Amygdala (tissue), 56 donors: ENCODE measurements at places on chromosomes 4 and X.
A peak's percentile ranks its signal among the peaks of the same experiment; 100 is the strongest.

GRCh38 chrX:28188526-28188925, 207.3 kb upstream of the DCAF8L1 start:
- no peak for DNase-seq

- no peak for DNase-seq
These were observed 929 bp downstream of the ESX1 start for GRCh38 chrX:104253567-104254441.

DNA sequence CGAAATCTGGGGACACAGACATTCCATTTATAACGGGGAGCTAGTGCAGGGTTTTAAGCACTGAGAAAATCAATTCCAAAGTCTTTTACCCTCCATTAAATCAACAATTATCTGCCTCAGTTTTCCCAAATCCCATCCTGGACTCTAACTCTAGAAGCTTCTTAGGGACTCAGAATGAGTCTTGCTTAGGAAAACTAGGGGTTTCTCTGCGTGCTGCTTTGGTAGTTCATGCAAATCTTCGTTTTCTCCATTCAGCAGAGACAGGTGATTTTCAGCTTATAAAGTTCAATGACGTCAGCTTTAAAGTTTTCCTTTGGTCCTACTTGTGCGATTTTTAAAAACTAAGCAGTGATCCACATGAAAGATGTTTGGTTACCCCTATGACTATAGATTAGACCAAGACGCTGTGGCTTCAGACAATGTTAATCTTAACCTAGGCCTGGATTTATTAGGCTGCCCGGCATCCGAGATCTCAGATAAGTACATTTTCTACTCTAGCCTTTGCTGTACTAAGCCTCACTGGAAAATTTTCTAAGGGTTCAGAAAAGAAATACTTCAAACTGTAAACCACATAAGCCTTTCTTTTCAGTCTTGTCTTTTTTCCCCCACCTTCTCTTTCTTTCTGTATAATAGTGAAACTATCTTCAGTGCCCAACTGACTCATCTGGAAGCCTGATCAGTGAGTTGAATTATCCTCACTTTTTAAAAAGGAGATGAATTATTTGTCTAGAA, 121.4 kb upstream of the GATB start:
- DNase-seq = no peak

DNA sequence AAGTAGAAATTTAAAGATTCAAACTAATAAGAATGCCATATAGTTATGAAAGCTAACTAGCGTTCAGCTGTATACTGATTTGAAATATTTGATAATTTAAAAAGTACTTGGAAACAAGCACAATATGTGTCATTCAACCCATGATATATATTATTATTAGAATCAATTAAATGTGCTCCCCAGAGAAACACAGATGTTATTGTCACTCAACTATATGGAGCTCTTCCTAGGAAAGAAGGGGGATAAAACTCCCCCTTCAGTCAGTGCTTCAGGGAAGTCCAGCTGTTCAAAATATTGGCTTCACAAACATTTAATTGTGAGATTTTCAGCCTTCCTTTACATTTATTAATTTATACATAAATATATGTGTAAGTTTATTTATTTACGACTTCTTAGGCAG, 135.9 kb downstream of the SLC4A4 start:
- no peak for DNase-seq

DNA sequence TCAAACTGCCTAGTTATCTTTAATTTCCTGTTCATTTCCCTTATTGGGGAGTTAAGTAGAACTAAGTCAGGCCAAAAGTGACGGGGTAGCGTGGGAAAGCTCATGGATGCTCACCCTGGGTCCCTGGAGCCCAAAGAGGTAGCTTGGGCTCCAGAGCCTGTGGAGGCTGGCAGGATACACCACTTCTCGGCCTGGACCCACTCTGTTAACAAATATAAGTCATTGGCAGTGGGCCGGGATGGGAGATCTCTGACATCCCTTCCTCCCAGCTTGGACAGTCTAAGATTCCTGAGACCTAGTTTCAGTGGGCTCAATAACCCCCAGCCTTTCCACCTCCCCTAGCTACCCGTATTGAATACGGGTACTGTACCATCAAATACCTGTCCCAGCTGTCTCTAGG, 106.1 kb downstream of the EFNB1 start:
- DNase-seq = no peak

DNA sequence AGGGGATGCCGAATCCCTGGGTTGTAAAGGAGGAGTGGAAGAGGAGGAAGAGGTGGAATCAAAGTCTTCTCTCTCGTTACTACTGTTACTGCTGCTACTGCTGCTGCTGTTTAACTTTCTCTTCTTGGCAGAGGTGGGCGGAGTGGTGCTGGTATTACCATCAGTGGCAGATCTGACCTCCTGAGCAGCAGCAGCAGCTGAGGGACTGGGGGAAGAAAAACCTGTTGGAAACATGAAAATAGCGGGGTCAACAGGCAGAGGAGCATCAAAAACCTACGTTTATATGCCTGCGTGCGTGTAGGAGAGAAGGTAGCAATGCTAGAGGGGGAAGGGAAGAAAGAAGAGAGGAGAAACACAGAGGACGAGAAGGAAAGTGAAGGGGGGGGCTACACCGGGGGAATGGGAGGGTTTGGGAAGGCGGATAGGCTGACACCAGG, 339 bp downstream of the CUL4B start:
- peak; percentile 24 for DNase-seq

- no peak for DNase-seq
These were observed 2.3 kb downstream of the FRMPD3 start for GRCh38 chrX:107451731-107452130.

- DNase-seq = no peak
These were observed 119.7 kb upstream of the TBC1D9 start for GRCh38 chr4:140875746-140876452.

GRCh38 chr4:66567551-66567950, 897.3 kb upstream of the EPHA5 start:
- DNase-seq = no peak

DNA sequence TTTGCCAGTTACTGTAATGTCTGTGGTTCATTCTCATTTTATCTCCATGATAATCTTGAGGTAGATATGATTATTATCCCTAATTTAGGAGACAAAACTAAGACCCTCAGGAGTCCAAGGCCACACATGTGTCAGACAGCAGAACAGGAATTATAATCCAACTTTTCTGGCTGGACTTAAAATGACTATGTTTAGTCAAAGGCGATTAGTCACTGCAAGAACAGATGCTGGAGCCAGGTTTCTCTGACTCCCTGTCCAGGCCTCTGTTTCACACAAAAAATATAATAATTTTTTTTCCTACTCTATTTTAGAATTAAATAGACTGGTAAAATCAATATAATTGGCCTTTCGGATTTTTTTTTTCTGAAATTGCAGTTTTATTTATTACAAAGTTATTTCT, 56.7 kb upstream of the TMEM131L start:
- no peak for DNase-seq

DNA sequence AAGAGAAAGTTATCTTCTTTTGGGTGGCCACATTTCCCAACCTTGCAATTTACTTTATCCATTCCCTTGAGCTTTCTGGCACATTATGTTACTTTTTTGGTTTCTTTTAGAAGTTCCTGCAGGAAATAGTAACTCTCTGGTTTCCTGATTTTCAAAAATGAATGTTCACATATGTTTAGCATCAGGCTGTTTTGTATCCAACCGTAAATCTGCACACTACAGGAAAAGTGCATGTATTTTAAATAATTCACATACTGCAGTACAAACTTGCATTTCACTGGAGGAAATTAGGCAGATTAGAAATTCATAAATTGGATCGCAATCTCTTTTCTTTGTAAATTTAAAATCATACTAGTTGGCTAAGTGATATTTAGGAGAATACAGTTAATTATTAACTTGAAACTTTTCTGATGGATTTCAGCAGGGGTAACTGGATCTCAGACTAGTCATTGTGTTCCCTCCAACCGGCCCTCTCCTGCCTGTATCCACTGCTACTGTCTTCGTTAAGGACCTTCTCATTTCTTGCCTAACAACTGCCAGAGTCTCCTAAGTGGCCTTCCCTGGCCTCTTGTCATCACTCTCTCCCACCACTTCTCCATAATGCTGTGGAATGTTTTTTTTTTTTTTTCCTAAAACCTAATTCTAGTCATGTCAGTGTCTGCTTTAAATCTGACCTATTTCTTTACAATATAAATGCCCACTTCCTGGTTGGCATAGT, 137.2 kb downstream of the UNC5C start:
- DNase-seq = no peak

GRCh38 chrX:23434356-23434884, 99.8 kb downstream of the PTCHD1 start:
- DNase-seq = no peak

- no peak for DNase-seq
These were observed 69.5 kb downstream of the PDE5A start for GRCh38 chr4:119559044-119559647.

DNA sequence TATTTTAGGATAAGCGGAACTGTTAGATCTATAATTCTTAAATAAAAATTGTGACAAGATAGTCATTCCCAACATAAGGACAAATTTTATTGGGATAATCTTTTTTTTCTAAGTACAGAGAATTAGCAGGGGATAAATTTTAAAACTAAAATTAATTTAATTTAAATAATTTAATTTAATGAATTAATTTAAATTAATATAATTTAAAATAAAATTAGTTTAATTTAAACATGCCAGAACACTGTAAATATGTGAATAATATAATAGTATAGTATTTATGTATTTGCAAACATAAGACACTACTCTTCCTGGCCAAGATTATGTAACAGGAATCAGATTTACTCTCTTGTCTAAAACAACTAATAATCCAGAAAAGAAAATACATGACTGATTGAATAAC, 1055.9 kb downstream of the PDHA2 start:
- no peak for DNase-seq

DNA sequence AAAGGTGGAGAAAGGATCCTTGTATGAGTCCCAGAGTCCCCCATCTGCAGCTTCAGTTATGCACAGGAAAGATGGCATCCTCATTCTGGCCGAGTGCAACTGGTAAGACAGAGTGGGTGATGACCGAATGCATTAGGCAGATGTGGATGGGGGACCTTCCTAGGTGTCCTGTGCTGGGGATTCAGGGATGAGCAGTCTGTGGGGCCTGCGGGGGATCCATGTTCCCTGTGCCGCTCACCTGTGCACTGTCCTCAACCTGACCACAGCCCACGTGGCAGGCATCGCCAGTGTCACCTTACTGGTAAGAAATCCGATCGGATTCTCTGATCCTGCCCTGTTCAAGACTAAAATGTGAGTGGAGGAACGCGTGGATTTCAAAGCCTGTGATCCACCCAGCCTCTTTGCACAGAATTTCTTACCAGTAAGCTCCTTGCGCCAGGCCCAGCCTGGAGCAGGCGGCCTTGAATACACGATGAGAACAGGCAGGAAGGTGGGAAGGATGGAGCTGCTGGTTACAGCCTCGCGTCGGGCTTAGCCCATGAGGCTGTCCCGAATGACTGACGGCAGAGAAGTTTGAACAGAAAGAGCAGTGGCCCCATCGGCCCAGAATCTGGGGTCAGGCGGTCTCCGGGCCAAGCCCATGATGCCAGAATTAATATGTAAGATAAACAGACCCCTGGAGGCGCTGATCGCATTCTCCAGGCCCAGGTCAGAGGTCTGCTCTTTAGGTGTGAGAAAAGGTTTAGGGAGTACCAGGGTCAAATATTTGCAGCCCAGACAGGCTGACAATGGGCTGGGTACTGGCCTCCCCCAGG, 56.5 kb downstream of the CPZ start:
- no peak for DNase-seq

GRCh38 chr4:87011340-87012034, 76.7 kb downstream of the AFF1 start:
- DNase-seq = no peak

GRCh38 chr4:8582941-8583654, 2.9 kb downstream of the GPR78 start:
- no peak for DNase-seq

DNA sequence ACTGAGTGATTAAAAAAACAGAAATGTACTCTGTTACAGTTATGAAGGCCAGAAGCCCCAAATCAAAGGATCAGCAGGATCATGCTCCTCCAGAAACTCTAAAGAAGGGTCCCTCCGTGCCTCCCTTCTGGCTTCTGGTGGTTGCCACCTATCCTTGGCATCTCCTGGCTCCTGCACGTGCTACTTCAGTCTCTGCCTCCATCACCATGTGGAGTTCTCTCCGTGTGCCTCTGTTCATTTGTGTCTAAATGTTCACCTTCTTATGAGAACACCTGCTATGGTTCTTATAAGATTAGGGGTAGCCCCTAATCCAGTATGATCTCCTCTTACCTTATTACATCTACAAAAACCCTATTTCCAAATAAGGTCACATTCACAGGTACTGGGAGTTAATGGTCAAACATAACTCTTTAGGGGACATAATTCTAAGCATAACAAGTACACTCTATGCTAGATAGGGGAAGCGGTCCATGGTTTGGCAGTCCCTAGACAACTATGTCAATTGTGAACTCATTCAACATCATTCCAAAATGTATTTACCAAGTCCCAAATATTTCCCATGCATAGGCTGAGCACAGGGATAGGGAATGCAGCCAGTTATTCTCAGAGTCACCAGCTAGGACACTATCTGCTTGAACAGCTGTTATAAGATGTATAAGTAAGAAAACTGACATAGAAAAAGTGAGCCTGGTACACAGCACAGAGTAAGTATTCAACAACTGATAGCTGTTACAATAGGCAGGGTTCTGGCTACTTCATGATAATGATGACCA, 295.5 kb upstream of the BOD1L1 start:
- no peak for DNase-seq

DNA sequence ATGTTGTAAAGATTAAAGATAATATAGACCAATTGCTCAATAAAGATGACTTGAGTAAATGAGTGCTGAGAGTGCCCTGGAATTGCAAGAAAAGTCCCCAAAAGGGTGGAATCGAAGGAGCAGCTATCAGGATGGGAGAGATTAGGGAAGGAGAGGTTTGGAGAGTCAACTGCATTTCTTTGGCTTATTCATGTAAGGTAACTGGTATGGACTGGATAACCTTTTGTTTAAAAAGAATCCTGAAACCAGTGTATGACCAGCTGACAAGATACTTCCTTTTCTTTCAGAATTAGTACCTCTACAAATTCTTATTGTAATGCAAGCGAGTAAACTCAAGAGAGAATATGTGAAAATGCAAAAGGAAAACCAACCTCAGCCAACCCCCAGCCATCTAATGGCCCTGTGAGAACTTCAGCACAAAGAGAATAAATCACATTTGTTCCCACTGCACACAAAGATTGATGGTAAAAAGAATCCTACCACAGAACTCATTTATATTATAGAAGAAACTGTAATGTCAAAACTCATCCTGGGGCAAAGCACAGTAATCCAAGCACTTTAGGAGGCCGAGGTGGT, 24.5 kb upstream of the SPP1 start:
- DNase-seq = no peak

DNA sequence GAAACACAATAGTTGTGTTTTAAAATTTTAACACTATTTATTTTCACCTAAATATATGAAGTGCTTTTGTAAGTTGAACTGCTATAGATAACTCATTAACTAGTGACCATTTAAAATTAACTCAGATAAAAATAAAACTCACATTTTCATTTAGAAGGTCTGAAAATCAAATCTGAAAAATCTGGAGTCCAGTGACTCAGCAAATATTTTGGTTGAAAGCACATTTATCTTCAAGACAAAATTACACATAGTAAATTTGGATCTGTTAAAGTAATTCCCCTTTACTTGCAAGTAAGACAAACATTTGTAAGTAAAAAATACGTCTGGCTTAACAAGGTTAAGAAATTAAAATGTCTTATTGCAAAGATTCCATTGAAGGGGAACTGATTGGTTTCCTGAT, 589.1 kb downstream of the TRIML1 start:
- no peak for DNase-seq

- no peak for DNase-seq
These were observed 1138.1 kb downstream of the ARAP2 start for GRCh38 chr4:35106091-35106734.

- no peak for DNase-seq
These were observed 166.1 kb downstream of the CCSER1 start for GRCh38 chr4:90293320-90293719.

- DNase-seq = no peak
These were observed 32.5 kb downstream of the MAOA start for GRCh38 chrX:43688586-43688985.
